Neural progenitor cell (in vitro differentiated cells): ENCODE measurements at places on chromosomes 3 and 15. TPM values are rescaled to one million over a fixed set of nuclear protein-coding genes. Genes with fewer than 3 reads are reported as not detected.

GRCh38 chr15:46732060-46732459 is 985.2 kb upstream of the SEMA6D start:
- H3K36me3 ChIP-seq, result peaks cover 10% of the 10 kb centered on the region
- no peaks in the 10 kb centered on the region for H3K4me1 ChIP-seq
- H3K4me3 ChIP-seq, result no peak overlapping the region

- H3K27ac ChIP-seq, result no peak overlapping the region
- no peak overlapping the region for H3K4me3 ChIP-seq
- no peaks in the 10 kb centered on the region for H3K4me1 ChIP-seq
- no peaks in the 10 kb centered on the region for H3K36me3 ChIP-seq
- DNase-seq, result no peak
These were observed 55.2 kb downstream of the NPTN start for GRCh38 chr15:73578026-73578425.

GRCh38 chr15:69982037-69982436 is 115.7 kb downstream of the TLE3 start:
- H3K27me3 ChIP-seq, result no peaks in the 10 kb centered on the region
- DNase-seq, result no peak
- H3K4me1 ChIP-seq, result peaks cover 8% of the 10 kb centered on the region
- H3K36me3 ChIP-seq, result no peaks in the 10 kb centered on the region
- H3K4me3 ChIP-seq, result no peak overlapping the region

DNA sequence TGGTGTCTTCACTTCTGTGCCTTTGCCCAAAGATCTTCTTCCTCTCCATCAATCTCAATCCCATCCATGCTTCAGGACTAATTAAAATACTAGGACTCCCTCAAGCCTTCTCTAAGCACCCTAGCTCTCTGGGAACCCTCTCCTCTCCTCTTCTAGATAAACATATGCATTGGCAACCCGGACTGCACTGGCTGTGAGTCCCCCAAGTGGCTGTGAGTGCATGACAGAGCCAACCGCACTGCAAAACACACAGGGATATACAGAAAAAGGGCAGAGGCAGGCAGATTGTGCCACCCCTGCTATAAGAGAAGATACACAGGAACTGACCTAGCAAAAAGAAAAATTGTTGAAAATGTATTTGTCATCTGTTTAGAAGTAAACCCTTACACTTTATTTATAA is 457.1 kb downstream of the MFSD1 start:
- H3K27me3 ChIP-seq, result peaks cover 14% of the 10 kb centered on the region
- no peaks in the 10 kb centered on the region for H3K36me3 ChIP-seq

DNA sequence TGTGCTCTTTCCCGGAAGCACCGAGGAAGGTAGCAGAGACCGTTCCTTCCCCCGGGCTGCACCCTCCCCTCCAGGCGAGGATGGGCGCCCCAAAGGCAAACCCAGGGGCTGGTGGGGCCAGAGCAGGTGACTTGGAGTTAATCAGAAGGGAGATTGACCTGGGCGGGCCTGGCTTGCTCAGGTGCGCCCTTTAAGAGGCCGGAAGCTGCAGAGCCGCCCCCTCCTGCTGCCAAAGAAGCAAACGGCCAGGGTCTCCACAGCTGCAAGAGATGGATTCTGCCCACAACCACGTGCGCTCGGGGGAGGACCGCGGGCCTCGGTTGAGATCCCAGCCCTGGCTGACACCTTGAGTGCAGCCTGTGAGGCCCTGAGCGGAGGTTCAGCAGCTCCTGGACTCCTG is 218.2 kb upstream of the NAALADL2 start:
- no peak for DNase-seq
- H3K36me3 ChIP-seq, result no peaks in the 10 kb centered on the region
- no peaks in the 10 kb centered on the region for H3K27me3 ChIP-seq
- H3K4me1 ChIP-seq, result peaks cover 18% of the 10 kb centered on the region

The SPRED1 gene
- total RNA-seq, result 32.3 and 49.3 TPM in 2 replicates

GRCh38 chr15:64703632-64703959 is 71.8 kb downstream of the RBPMS2 start:
- H3K36me3 ChIP-seq, result no peaks in the 10 kb centered on the region
- DNase-seq, result no peak
- no peak overlapping the region for H3K27ac ChIP-seq

The RTP3 gene
- total RNA-seq, result not detected in 2 replicates

The PLA2G4D gene
- total RNA-seq, result not detected in 2 replicates

- no peaks in the 10 kb centered on the region for H3K4me1 ChIP-seq
- DNase-seq, result no peak
- no peaks in the 10 kb centered on the region for H3K27me3 ChIP-seq
- no peak overlapping the region for H3K27ac ChIP-seq
These were observed 6.2 kb upstream of the IP6K1 start for GRCh38 chr3:49792371-49793150.

DNA sequence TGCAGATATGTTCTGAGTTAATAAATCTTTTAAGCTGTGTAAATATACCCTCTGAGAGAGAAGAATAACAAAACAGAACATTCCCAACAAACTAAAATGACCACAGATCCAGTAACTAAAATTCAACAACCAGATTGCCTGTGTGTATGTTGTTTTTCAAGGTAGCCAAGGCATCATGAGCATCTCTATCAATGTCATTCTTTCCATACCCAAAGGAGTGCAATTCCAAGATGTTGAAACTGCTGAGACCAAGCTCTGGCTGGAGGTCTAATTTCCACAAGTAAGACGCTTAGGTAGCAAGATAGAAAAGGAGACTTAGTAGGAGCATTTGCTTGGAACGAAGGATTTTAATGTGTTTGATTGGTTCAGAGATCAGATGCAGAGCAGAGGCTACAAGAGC is 276.3 kb downstream of the RBMS3 start:
- DNase-seq, result no peak
- H3K27me3 ChIP-seq, result no peaks in the 10 kb centered on the region
- no peaks in the 10 kb centered on the region for H3K36me3 ChIP-seq
- no peak overlapping the region for H3K4me3 ChIP-seq
- no peak overlapping the region for H3K27ac ChIP-seq

The LRRN1 gene
- 57.9 and 68.8 TPM in 2 replicates for total RNA-seq

The GPR171 gene
- total RNA-seq, result not detected in 2 replicates

The MED12L gene
- total RNA-seq, result 14.2 and 16.5 TPM in 2 replicates

GRCh38 chr3:159852821-159853505 is 135.7 kb upstream of the IL12A start:
- no peaks in the 10 kb centered on the region for H3K27me3 ChIP-seq
- H3K27ac ChIP-seq, result peak overlapping the region; percentile 72
- no peak overlapping the region for H3K4me3 ChIP-seq
- DNase-seq, result peak; percentile 38
- peaks cover 54% of the 10 kb centered on the region for H3K4me1 ChIP-seq

DNA sequence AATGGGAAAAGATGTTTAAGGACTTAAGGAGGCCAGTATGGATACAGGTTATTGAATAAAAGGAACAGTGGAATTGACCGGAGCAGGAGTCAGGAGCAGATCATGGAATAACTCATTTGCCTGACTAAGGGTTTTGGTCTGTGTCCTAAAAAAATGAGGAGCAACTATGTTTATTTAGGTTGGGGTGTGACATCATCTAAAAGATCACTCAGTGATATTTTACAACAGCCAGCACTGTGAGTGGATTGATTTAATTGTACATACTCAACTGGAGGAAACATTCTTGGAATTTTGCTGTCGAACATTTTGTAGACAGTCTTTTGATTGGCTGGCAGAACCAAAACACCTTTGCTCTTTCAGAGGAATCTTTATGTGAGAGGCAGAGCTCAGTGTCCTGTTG is 348.6 kb upstream of the CDIN1 start:
- H3K4me3 ChIP-seq, result no peak overlapping the region
- H3K27ac ChIP-seq, result no peak overlapping the region
- no peaks in the 10 kb centered on the region for H3K36me3 ChIP-seq
- no peaks in the 10 kb centered on the region for H3K27me3 ChIP-seq
- no peaks in the 10 kb centered on the region for H3K4me1 ChIP-seq
- no peak for DNase-seq

The ZNF774 gene
- total RNA-seq, result 1.9 and 8.3 TPM in 2 replicates

DNA sequence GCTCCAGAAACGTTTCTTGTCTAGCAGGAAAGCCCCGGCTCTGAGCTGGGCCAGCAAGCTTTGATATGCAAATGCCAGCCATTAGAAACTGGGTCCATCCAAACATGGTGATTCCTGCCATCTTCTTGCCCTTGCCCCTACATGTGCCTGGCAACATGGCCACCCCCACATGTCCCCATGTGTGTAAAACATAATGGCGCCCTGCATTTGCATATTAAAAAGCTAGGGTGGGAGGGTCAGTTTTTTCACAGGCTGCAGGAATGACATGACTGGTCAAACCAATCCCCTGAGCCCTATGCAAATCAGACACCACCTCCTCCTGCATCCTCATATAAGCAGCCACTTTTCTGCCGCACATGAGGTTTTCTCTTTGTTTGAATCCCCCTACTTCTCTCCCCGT is 21.2 kb downstream of the GPR156 start:
- no peaks in the 10 kb centered on the region for H3K36me3 ChIP-seq
- H3K27ac ChIP-seq, result no peak overlapping the region
- DNase-seq, result no peak
- no peak overlapping the region for H3K4me3 ChIP-seq

The KATNBL1 gene
- 124 and 178 TPM in 2 replicates for total RNA-seq

GRCh38 chr3:12252889-12253288 is 36.0 kb upstream of the PPARG start:
- H3K36me3 ChIP-seq, result no peaks in the 10 kb centered on the region
- H3K4me3 ChIP-seq, result no peak overlapping the region
- H3K4me1 ChIP-seq, result no peaks in the 10 kb centered on the region

- no peak overlapping the region for H3K27ac ChIP-seq
- no peaks in the 10 kb centered on the region for H3K4me1 ChIP-seq
- no peak for DNase-seq
- H3K27me3 ChIP-seq, result no peaks in the 10 kb centered on the region
- H3K36me3 ChIP-seq, result no peaks in the 10 kb centered on the region
These were observed 31.6 kb downstream of the SCAP start for GRCh38 chr3:47444103-47444502.

The AHSG gene
- not detected in 2 replicates for total RNA-seq

GRCh38 chr3:23113455-23114171 is 89.5 kb upstream of the UBE2E2 start:
- H3K27me3 ChIP-seq, result no peaks in the 10 kb centered on the region
- H3K27ac ChIP-seq, result no peak overlapping the region
- peaks cover 19% of the 10 kb centered on the region for H3K4me1 ChIP-seq
- no peak overlapping the region for H3K4me3 ChIP-seq
- no peak for DNase-seq
- H3K36me3 ChIP-seq, result no peaks in the 10 kb centered on the region

DNA sequence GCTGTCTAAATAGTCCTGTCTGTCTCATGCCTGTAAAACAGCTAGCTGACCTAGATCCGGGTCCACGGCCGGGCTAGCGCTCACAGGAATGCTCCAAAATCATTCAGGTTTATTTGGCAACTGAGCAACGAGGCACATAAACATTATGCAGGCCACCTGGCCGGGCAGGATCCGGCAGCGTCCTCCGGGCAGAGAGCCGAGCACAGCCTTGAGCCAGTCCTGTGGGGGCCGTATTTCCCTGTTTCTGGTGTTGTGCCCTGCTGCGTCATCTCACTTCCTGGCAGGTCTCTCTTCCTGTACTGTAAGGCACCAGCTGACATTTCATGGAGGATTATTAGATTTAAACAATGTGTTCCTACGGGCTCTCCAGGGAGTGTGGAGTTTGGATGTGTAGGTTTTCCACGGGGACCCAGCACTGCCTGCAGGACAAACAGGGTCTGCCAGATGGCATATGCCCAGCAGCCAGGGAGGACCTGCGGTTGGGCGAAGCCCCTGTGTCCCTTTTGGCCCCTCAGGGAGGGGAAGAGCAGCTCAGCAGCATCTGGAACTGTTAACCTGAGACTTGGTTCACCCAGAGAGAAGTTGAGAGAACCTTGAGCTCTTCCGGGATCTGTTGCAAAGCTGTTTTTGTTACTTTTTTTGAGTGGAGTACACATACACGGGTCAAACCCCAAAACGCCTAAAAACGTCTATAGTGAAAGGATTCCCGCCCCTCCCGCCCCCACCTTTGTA is 16.6 kb upstream of the LRRK1 start:
- no peaks in the 10 kb centered on the region for H3K27me3 ChIP-seq
- peaks cover 8% of the 10 kb centered on the region for H3K4me1 ChIP-seq
- DNase-seq, result no peak

The CNOT10 gene
- total RNA-seq, result 46.2 and 82.9 TPM in 2 replicates

The SLMAP gene
- total RNA-seq, result 36.4 and 59.4 TPM in 2 replicates
